ENCODE measurements at places on chromosomes 1 and 21.
A peak's percentile ranks its signal among the peaks of the same experiment; 100 is the strongest.

- no peak for DNase-seq
Observed at GRCh38 chr1:64368344-64368743, 101.6 kb upstream of the CACHD1 start.

- no peak for DNase-seq
Observed at GRCh38 chr1:51792864-51793263, 85.7 kb downstream of the NRDC start.

- DNase-seq, result no peak
Observed at GRCh38 chr1:156998301-156998700, 47.2 kb downstream of the ARHGEF11 start.

- DNase-seq, result no peak
Observed at GRCh38 chr21:37800456-37801061, 115.7 kb downstream of the KCNJ6 start.

- no peak for DNase-seq
Observed at GRCh38 chr1:29258189-29258975, 22.1 kb downstream of the PTPRU start.

DNA sequence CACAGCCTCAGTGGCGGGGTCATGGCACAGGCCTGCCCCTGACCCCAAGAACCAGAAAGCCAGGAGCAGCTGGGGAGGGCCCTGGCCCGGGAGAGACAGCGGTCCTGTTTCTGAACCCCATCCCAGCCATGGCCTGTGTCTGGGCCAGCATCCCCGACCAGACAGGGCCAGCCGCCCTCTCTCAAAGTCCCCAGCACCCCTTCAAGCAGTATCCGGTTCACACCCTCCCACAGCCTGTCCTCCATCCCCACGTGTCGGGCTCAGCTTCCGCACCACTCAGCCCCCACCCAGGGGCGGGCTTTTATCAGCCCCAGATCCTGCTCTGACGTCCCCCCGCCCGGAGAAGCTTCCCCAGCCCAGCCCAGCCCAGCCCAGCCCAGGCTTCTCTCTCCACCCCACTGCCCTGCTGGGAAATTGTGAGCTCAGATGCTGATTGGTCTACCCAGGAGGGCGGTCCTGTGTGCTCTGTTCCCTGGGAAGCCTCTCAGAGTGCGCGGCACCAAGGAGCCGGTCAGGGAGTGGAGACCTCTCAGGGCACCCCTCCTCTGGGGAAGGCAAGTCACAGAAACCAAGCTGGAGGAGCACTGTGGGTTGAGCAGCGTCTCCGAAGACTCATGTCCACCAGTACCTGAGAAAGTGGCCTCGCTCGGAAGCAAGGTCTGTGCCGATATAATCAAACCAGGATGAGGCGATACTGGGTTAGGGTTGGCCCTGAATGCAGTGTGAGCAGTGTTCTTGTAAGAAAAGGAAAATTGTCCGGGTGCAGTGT lies 4.7 kb upstream of the FAAP20 start:
- peak; percentile 85 for DNase-seq

DNA sequence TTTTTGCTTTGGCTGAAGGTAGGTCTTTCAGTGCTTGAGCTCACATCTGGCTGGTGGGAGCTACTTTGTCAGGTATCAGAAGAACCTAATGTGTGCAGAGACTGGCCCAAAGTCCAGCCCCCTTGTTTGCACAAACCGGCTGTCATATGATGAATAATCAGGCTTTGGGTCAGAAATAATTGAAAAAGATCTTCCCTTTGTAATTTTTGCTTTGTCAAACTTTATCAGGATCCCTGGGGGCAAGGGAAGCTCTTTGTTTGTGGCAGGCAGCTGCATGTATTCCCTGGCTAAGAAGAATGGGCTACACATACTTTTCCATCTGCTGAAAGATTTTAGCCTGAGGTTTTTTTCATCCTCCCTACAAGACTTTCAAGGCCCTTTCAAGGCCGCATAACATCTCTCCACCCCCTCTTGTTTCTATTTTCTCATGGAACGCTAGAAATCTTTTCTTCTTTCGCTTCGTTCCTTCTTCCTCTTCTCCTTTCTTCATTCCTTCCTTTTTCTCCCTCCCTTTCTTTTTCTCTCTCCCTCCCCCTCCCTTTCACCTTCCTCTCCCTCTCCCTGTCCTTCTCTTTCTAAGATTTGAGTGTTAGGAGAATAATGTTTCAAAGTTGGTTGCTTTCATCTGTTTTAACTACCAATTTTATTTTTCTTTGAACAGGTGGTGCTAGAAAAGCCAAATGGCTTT lies 25.5 kb downstream of the TUFT1 start:
- no peak for DNase-seq

DNA sequence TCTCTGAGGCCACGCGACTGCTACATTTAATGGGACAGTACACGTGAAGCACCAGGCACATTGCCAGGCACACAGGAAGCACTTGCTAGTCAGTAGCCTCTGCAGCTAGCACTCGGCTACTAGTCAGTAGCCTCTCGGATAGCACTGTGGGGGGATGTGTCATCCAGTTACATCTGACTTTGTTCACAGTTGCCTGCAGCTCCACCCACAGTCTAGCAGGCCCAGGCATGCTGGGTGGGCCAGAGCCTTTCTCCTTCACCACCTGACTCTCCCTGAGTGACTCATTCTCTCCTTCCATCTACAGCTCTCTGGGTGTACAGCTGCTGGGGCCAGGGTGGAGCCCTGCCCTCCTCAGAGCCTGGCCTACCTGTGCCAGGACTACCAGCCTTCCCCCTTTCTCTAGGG lies 51.5 kb downstream of the PTPRF start:
- peak; percentile 77 for DNase-seq

DNA sequence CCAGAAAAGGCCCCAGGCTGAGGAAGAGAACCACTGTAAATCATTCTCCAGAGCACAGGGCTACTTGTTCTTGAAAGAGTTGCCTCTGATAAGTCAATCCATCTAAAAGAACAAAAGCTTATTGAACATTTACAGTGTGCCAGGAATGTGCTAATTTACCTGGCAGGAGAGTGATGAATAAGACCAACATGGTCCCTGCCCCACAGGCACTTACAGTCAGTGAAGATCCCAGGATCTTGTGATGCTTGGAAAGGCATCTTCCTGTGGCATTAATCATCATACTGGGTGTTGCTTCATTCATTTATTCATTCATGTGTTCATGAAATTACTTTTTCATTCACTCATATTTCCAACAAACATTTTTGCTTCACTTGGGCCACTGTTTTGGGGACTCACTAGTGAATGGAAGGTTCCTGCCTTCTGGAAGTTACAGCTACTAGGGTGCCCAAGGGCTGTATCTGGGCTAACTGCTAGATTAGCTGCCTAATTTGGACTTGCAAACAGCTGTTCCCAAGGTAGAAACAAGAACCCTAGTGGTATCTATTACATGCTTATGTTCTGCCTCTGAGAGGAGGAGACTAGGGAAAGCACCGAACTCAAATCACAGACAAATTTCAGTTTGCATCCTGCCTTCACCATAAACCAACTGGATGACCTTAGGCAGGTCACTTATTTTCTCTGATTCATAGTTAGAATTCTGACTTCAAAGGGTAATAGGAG lies 133.5 kb downstream of the CLIC6 start:
- DNase-seq, result no peak
